Stimulated activated CD8-positive, alpha-beta memory T cell treated with anti-CD3 and anti-CD28 coated beads, Interleukin-2, amount 100 ng/mL, for 1 hour (primary cell): ENCODE measurements at places on chromosomes 3 and 15.
A peak's percentile ranks its signal among the peaks of the same experiment; 100 is the strongest.

DNA sequence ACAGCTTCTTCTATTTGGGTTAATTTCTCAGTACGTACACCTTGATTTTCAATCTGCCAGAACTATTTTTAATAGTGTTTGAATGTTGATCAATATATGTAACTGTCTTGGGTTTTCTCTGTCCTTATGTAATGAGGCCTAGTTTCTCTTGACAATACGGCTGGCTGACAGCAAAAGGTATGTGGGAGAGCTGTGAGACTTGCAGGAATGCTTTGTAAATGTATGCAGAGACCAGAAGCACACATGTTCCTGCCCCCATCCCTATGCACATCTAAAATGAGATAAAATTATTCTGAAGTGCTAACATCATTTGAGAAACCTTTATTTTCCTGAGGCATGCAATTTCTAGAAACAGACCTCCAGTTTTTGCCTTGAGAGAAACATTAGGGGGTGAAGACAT, 593.8 kb upstream of the GBE1 start:
- DNase-seq: no peak

DNA sequence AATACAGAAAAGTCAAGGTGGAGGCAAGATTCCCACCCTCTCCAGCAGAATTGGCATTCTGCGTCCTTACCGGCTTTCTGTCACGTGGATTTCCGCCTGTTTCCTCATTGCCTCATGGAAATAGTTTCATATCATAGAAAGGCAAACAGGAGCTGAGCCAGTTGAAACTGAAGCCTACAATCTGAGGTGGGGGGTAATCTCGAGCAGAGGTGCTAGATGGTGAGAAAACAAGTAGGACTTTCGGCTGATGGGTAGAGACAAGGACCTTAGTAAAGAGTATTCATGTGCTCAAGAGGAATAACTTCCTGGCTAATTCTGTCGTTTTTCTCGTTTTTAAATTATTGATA, 39.9 kb downstream of the LRCH3 start:
- no peak for DNase-seq

GRCh38 chr3:139140553-139140952, 95.9 kb upstream of the PRR23C start:
- DNase-seq: no peak

- no peak for DNase-seq
Measured at GRCh38 chr3:173529062-173529711, 131.6 kb downstream of the NLGN1 start.

GRCh38 chr3:134709561-134710312, 58.9 kb upstream of the KY start:
- no peak for DNase-seq

GRCh38 chr3:172140499-172141391, 101.4 kb downstream of the FNDC3B start:
- DNase-seq: no peak

DNA sequence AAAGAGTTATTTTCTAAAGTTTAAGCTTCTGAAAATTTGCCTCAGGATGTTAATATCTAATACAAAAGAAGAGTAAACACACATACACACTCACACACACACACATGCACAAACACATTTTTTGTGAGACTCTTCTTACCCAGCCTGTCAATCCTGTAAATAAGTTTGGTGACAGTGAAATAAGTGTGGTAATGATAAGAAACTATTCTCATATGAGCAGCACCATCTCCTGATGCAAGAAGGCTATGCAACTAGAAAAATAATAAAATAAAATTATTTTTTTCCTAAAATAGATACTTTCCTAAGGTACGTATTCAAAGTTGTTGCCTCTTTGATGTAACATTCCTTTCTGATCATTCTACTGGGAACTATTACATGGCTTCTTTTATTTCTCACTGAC, 155.1 kb downstream of the MECOM start:
- no peak for DNase-seq

GRCh38 chr3:122810734-122811133, 15.9 kb downstream of the SLC49A4 start:
- DNase-seq: no peak

DNA sequence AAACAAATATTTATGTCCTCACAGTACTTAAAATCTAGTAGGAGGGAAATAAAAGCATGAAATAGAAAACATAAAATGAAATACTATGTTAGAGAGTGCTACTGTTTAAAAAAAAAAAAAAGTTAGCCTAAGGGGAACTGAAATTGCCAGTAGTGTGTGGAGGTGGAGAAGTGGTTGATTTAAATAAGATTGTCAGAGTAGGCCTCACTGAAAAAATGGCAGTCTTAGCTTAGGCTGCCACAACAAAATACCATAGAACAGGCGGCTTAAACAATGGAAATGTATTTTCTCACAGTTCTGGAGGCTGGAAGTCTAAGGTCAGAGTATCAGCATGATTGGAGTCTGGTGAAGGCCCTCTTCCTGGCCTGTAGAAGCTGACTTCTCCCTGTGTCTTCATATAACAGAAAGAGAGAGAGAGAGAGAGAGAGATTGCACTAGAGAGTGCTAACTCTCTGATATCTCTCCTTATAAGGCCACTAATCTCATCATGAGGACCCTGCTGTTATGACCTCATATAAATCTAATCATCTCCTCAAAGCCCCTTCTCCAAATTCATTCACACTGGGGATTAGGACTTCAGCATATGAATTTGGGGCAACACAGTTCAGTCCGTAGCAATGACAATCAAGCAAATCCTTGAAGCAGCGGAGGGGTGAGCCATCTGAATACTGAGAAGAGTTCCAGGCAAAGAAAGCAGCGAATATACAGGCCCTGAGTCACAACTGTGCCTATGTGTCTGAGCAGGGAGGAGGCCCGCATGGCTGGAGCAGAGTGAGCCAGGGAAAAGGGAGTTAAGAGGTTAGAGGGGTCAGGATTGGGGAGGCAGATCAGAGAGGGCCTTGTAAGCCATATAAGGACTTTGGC, 23.6 kb upstream of the LRRC34 start:
- DNase-seq: no peak

GRCh38 chr15:28022181-28022580, 76.9 kb downstream of the OCA2 start:
- no peak for DNase-seq

GRCh38 chr3:57998366-57999283, 9.6 kb upstream of the FLNB start:
- no peak for DNase-seq

- DNase-seq: no peak
Measured at GRCh38 chr15:65906396-65906795, 37.1 kb downstream of the RAB11A start.

- no peak for DNase-seq
Measured at GRCh38 chr3:172675441-172676193, 35.2 kb downstream of the NCEH1 start.

- DNase-seq: no peak
Measured at GRCh38 chr3:59566481-59566975, 516.7 kb upstream of the CFAP20DC start.

DNA sequence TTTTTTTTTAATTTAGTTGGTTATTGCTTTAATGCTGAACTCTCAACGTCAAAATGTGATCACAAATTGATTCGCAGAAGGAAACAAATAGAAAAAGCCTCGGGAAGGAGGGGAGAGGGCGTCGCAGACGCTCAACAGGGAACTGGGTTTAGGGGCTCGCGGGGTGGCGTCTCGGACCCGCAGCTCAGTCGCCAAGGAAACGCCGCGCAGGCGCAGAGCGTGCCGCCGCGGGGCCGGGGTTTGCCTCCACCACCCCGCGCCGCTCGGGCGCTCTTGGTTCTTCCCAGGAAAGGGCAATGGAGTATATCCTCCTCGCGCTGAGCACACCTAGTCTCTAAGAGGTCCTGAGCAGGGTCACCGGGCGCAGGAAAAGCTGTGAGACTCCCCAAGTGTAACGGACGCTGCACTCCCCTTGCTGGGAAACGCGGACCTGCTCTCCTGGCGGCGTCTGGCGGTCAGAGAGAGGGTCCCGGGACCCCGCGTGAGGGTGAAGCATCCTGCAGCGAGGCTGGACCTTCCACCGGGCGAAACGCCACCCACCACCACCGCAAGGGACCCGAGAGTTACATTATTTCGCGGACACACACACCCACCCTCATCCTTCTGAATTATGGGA, 753 bp downstream of the PLCH1 start:
- no peak for DNase-seq

DNA sequence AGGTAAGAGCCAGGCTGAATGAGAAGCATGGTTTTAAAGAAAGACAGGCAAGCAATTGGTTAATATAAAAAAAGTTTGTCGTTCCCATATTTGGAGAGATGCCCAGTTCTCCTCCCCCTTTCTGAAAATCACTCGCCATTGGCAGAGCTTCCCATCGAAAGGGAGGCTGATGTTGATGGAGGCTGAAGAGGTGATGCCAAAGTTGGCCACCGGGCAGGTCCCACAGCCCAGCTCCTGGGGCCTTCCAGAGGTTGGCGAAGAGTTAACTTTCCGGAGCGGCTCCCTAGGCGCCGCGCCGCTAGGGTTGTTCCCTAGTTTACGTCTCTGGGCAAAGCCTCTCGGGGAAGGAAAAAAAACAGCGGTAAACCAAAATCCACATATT, 793 bp downstream of the PCOLCE2 start:
- no peak for DNase-seq

GRCh38 chr3:9111417-9111816, 138.0 kb downstream of the SRGAP3 start:
- DNase-seq: no peak

DNA sequence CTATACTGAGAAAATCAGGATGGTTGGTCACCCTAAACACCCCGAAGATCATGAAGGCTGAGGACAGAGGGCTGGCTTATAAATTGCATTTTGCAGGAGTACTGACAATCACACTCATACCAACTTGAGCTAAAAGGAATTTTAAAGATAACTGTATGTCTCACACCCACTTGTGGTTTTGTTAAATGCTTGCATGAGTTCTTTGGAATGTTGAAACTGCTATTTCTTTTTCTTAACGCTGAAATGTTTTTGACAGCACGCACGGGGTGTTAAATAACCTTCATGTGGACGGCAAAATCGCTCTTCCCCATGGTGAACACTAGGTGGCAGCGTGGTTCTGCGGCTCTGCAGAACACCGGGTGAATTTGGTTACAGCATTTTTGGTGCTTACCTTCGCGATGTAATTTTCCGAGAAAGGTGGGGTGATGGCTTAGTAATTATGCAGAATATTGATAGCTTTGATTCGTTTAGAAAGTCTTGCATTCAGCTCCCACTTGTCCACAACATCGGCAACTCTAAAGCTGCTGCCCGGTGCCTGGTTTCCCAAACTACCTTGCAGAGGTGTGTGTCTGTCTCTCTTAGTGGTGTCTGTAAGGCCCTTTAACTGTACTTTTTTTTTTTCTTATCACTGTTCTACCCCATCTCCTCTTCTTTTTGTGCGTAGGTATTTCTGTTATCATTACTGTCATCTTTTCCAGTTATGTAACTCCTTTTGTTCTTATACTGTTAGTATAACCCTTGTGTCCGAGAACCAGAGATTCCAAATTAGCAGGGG, 51.7 kb downstream of the ARNT2 start:
- peak; percentile 28 for DNase-seq

DNA sequence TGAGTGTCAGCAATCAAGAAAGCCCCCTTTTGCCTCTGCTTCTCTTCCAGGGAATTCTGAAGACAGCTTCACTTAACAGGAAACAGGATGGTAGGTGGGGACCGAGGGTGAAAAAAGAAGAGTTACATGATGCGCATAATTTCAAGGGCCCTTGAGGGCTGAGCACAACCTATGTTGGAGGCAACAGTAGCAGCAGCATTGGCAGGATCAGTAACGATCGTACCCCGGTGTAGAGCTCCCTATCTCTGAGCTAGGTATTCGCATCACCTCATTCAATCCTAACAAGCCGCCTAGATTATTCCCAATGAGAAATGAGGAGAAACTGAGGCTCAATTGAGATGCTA, 432 bp upstream of the RAD54L2 start:
- DNase-seq: no peak

GRCh38 chr3:128861491-128861890, 17.9 kb upstream of the ACAD9 start:
- DNase-seq: no peak

DNA sequence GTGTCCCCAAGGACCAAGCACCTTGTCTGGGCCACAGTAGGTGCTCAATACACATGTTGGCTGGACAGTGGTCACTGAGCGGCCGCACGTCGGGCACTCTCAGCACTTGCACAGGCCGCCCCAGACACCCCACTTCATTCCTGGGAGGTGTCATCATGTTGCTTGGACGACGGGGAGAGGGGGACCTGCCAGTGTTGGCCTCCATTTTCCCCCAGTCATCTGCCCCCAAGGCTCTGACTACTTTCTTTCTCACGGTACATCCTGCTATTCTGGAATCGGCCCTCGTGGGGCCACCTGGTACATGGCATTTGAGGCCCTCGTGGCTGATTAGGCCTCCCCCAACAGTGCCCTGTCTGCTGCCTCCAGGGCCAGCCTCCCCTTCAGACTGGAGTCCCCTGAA, 1.2 kb upstream of the RHO start:
- no peak for DNase-seq

- DNase-seq: no peak
Measured at GRCh38 chr3:151592287-151592686, 131.4 kb upstream of the IGSF10 start.

DNA sequence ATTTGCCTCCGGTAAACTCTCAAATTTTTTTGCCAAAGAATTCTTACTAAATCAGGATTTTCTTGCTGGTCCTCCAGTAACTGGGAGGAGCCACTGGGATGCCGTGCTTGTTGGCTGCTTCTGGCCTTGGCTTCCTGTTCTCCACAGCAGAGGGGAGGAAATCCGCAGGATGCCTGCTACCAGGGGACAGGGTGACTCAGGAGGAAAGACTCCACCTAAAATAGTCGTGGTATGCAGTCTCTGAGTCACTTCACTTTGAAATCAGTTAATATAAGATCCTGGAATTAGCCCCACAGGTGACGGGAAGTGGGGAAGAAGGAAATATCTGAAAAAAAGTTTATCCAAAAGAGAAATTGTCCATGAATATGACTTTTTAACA, 6.5 kb upstream of the TM4SF18 start:
- DNase-seq: no peak

- peak; percentile 36 for DNase-seq
Measured at GRCh38 chr15:71743861-71744382, 66.4 kb upstream of the NR2E3 start.

DNA sequence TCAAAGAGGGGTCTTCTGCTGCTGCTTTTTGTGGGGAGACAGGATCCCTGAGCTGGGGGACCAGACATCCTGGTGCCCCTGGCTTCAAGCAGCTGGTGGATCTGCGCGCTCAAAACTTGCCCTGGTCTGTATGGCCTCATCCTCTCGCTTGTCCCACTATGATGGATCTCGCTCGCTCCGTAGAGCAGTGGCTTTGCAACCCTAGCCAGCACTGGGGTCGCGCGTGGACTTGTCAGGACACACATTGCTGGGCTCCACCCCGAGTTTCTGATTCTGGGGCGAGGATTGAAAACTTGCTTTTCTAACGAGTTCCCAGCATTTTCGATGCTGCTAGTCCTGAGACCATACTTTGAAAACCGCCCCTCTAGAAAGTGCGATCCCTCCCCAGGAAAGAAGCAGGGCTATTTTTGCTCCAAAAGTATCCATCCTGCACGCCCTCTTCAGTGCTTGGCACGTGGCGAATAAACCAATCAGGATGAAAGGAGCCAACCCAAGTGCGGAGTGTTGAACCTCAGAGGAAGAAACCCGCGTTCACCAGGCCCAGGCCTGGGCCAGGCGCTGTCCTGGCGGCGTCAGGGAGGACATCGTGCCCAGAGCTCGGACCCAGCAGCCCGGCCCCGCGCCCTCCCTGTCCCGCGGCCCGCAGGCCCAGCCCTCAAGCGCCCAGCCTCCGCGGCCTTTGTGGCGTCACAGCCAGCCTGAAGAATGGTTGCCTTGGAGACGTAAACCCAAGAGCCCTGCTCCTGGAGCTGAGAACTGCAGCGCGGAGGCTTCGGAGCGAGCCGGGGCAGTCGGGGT, at the start of gene CFAP100:
Gene CFAP100 (plus strand): TSS at position 731 of the 798 bp plus-strand sequence. CDS start 1,092 bp downstream, outside the sequence.
- DNase-seq: no peak
